ENCODE measurements at places on chromosomes 3 and 15.

DNA sequence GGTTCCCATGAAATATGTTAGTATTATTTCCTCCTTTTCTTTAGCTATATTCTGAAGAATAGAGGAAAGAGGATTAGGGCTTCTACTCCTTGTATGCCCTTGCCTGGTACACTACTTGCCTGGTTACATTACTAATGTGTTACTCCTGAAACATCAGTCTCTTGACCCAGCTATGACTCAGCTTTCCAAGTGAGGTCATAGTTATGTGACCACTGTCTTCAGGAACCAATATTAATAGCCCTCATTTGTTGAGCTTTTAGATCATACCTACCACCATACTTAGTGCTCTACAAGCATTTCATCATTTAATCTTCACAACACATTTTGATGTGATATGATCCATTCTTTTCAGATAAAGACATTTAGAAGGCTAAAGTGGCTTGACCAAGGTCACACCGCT, 60.3 kb downstream of the CMSS1 start:
- no peak for DNase-seq

DNA sequence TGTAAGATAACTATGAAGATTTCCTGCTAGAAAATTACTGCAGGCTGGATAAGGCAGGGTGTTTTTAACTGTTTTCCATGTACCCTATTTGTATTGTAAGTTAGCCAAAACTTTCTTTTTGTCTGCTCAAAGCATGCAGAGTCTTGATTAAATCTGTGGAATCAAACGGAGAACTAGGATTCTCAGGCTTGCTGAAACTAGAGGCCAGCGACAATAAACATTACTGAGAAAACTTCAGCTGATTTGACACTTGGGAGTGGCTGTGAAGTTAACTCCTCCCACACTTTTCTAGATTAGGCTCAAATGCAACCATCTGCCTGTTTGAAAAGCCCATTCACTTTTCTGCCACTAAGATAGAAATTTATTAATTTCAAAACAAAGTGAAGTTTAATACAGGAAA, 153.2 kb upstream of the FRMD4B start:
- DNase-seq: no peak

GRCh38 chr3:49629451-49629850, 44.7 kb upstream of the APEH start:
- no peak for DNase-seq

- no peak for DNase-seq
Observed at GRCh38 chr3:66532613-66533012, 31.8 kb upstream of the LRIG1 start.

- peak; percentile 64 for DNase-seq
Observed at GRCh38 chr15:45129651-45130129, at the start of the genes DUOX1 and DUOXA1. TSS of gene DUOX1 (plus strand) at chr15:45129994. CDS start at chr15:45131967, 1,973 bp downstream. TSS of gene DUOXA1 (minus strand) at chr15:45129879. CDS start at chr15:45123014, 6,865 bp downstream.

- peak; percentile 99 for DNase-seq
Observed at GRCh38 chr3:51384726-51385473, at the start of gene MANF. TSS of gene MANF (plus strand) at chr3:51385291. CDS start at chr3:51385343, 52 bp downstream.

DNA sequence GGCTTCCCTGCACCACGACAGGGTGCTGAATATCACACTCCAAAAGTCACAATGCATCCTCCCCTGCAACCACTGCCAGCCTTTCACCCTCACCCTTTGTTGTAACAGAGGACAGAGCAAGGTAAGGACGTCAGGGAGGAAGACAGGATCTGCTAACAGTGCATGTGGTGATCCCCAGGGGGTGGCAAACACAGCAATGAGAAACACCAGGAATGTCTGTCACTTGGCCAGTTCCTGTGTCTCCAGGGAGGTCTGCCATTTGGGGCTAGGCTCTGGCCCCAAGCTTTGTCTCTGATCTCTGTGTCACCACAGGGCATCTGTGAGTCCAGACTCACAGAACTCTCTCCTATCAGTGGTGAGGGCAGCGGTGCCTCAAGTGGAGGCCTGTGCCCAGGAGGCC, 54.3 kb upstream of the SLC24A5 start:
- no peak for DNase-seq

DNA sequence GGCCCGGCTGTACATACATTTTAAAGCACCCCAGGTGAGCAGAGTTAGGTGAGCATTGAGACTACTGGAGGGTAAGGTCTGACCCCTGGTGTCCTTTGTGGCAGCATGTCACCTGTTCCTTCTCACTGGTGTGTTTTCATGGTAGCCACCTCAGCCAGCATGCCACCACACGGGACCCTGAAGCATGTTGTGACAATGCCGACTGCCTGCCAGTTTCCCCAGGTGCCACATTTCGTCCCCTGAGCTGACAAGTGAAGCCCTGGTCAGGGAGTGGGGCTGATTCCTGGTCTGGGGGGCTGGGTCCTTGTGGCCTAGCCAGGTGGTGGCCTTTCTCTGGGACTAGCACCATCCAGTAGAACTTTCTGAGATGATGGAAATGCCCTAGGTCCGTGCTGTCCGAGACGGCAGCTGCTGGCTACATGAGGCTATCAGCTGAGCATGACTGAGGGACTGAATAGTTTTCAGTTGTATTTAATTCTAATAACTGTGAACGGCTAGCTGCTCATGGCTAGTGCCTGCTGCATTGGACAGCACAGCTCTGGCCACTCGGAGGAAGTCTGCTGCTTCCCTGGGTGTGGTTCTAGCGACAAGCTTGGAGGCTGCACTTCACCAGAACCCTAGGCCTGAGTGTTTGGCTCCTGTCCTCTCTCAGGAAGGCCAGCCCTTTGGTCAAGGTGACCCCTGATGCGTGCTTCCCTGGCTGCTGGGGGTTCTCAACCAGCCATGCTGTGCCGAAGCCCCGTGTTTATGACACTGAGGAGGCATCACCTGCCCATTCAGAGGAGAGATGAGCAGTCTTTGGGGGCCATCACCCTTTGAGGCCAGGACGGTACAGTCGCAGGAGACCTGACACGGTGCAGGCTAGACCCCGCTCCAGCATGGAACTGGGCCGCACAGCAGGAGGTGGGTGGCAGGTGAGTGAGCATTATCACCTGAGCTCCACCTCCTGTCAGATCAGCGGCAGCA, 3.9 kb downstream of the C3orf22 start:
- DNase-seq: peak; percentile 8
